ENCODE measurements at places on chromosomes 6 and 20.

- no peak for DNase-seq
Observed at GRCh38 chr6:73579389-73579788, 58.6 kb upstream of the EEF1A1 start.

- DNase-seq = no peak
Observed at GRCh38 chr6:169175360-169175887, 78.2 kb downstream of the THBS2 start.

DNA sequence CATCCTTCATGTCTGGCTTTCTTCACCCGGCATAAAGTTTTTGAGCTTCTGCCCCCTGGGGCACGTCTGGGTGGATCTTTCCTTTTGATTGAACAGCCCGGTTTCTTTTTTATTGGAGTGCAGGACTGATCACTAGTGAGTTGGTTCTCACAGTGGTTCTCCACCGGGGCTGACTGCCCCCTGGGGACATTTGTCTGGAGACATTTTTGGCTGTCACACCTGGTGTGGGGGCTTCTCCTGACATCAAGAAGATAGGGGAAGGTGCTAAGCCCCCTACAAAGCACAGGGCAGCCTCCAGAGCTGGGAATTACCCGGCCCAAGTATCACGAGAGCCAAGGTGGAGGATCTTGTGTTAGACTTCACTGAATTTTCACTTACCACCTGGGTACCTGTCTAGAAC, 25.7 kb upstream of the IRF4 start:
- DNase-seq = no peak

DNA sequence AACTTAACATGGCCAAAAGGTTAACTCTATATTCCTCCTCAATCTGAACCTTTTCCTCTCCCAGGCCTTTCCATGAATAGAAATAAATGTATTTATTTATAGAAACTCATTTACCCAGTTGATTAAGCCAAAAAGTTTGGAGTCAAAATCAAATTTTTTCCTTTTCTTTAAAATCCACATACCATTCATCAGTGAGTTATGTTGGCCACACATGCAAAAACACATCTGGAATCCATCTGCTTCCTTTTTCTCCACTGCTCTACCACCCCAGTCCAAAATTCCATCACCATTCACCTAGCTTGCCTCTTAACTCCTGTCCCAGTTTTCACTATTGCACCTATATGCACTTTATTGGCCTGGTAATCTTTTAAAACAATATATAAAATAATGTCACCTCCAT, 62.4 kb upstream of the TMEM200A start:
- no peak for DNase-seq

DNA sequence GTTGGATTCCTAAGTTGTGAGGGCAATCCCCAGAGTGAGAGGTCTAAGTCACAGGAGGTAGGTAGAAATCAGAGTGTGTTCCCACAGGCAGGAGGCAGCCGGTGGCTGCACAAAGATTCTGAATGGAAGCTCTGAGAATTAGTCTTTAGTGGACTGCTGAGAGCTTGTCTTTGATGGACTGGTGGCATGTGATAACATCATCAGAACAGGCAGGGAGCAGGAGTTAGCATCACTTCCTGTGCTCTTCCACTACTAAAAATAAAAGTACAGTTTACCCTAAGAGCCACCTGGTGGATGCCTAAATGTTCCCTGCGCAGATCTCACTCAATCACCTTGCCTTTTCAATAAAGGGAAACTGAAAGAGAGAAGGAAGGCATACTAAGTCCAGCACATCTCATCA, 294.6 kb upstream of the POU3F2 start:
- no peak for DNase-seq

DNA sequence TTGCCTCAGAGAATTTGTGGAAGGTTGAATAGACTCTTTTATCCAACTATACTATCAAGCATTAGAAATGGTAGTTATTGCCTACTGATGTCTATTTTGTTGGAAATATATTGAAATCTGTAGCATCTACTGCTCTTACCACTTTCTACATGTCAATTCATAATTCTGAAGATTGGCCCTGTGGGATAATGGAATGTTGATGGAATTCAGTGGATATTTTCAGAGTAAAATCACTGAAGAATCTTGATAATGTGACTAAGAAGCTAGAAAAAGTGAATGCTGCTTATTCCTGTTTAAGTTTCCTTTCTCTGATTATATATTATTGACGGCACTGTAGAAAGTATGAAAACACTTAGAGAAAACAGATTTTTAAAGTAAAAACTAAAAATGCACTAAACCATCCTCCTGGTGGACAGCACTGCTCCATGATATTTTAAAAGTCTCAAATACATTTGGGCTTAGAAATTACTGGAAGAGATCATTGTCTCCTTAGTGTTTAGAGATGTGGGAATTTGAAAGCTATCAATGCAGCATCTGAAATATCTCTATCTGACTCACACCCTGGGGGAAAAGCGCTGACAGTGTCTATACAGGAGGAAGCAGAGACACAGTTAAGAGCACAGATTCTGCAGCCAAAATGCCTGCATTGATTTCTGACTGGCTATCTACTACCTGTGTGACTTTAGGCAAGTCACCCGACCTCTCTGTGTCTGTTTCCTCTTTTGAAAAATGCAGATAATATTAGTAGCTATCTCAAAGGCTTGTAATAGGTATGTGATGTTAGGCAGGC, 37.9 kb upstream of the RCAN2 start:
- no peak for DNase-seq

DNA sequence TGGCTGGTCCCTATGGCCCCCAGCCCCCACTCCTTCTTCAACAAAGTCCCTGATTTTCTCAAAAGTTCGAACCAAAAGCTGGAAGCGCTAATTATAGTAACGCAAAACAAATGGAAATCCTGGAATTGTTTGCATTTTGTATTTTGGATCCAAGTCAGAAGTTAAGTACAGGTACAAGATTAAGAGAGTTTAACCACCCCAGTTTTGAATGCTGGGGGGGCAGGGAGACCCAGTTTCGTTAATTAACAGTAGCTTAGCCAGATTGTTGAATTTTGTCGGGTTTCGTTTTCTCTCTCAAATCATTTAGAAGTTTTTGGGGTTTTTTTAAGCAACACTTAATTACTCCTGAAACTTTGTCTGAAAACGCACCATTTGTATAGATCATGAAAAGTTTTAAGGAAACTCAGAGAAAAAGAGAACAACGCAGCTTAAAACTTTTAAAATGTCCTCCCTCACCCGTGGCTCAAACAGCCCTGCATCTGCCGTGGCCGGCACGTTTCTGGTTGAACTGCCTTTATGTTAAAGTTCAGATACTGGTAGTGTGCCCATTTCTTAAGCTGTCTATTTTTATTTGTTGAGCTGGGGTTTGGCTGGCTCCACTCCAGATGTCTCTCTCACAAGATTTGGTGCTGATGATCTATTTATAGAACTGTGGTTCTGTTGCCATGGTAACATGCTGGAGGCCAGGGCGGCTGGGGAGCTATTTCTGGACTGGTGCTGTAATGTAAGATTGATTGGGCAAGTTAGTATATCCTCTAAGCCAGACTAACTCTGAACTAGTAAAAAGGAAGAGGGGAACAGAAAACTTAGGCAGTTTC, 55.0 kb downstream of the GNAS start:
- DNase-seq = peak; percentile 95

GRCh38 chr20:60048634-60049521, 90.7 kb downstream of the CDH26 start:
- peak; percentile 48 for DNase-seq

GRCh38 chr6:155378724-155379123, 64.4 kb upstream of the TFB1M start:
- DNase-seq = no peak

DNA sequence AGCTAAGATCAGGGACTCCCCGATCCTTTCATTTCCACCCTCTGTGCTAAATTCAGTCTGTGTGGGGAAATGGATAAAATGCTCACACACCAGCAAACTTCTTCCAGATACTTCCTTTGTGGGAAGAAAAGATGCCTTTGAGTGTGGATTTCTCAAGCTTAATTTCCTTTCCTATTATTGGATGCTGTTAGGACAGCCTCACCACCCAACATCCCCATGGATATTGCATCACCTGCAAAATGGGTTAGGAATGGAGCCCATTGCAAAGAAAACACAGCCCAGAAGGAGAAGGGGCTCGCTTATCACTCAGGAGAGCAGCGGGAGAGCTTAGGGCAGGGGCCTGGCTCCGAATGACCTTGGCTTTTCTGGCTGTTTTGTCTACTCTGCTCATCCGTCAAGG, 272.2 kb downstream of the CDC5L start:
- no peak for DNase-seq

GRCh38 chr6:125477844-125478243, 176.1 kb upstream of the HDDC2 start:
- no peak for DNase-seq

GRCh38 chr6:3142536-3142935, 14.8 kb downstream of the TUBB2A start:
- no peak for DNase-seq
